ENCODE measurements at places on chromosomes 4 and X.
A peak's percentile ranks its signal among the peaks of the same experiment; 100 is the strongest.

- no peak for DNase-seq
Observed at GRCh38 chr4:158179465-158179864, 6.6 kb upstream of the GASK1B start.

- no peak for DNase-seq
Observed at GRCh38 chr4:3712936-3713335, 53.2 kb upstream of the ADRA2C start.

GRCh38 chr4:115361781-115362180, 248.4 kb upstream of the NDST4 start:
- no peak for DNase-seq

- no peak for DNase-seq
Observed at GRCh38 chr4:6365545-6366086, 96.0 kb downstream of the WFS1 start.

- no peak for DNase-seq
Observed at GRCh38 chr4:5040856-5041620, 10.2 kb upstream of the STK32B start.

- no peak for DNase-seq
Observed at GRCh38 chr4:56212774-56213173, 174.5 kb downstream of the AASDH start.

DNA sequence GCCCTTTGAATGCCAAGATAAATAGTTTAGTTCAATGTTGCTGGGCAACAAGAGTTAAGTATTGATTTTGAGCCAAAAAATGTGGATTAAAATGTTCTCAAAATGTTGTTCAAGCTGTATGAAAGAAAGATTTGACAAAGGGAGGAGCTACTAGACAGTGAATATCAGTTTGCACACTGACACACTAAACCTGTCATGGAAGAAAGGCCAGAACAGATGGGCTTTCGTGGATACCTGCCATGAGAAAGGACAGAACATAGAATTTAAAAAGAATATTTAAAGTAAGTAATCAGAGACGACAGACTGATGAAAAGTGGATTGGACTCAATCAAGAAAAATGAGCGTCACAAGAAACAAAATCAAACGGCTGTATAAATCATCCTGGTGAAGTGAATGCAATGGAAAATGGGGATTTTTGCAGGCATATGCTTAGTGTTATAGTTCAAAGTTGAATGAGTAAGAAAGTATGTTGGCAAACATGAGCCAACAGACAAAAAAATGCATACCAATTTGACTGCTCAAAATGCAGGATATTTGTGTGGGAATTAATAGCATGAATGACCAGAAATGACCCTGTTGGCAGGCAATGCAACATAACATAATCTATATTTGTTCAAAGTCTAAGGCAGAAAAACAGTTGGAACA, 7.4 kb downstream of the PCDH18 start:
- DNase-seq, result no peak

DNA sequence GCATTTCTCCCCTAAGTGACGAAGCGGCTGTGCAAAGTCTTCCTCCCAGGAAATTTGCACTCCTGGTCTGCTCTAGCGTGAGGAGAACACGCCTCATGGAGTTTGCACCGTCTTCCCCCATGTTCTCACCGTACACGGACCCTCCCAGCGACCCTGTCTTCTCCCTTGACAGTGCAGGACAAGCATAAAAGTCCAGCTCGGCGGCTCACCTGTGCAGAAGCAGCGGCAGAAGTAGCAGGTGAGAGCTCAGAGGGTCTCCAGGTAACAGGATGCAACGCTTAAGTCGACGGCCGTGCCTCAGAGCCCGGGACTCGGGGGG, 314 bp downstream of the P2RY8 start:
- DNase-seq, result no peak

DNA sequence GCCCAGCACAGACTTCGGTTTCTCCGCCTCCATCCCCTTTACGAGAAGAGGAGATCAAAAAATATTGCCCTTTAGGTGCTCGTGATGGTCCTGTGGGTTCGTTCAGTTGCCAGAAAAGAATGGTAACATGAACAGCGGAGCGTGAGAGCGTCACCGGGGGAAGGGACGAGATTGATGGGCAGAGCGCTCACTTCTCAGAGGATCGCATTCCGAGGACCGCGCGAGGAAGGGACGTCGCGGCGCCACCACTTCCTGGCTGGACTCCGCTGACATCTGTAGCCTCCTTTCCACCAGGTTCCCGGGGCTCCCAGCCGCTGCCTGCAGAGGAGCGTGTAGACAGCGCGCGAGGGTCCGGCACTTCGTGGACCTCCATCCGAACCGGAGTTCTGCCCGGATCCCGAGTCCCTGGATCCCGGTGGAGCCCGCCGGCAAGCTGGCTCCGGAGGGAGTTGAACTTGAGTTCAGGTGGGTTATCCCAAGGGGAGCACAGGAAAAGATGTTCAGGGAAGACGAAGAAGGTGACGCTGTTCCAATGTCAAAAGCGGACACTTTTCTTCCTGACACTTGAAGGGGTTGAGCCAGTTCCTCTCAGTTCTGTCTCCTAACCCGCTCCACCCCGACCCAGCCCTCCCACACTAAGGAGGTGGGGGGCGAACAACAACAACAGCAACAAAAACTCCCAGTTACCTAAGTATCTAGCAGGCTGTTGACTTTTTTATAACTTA, 484 bp downstream of the GALNTL6 start:
- DNase-seq, result peak; percentile 18

DNA sequence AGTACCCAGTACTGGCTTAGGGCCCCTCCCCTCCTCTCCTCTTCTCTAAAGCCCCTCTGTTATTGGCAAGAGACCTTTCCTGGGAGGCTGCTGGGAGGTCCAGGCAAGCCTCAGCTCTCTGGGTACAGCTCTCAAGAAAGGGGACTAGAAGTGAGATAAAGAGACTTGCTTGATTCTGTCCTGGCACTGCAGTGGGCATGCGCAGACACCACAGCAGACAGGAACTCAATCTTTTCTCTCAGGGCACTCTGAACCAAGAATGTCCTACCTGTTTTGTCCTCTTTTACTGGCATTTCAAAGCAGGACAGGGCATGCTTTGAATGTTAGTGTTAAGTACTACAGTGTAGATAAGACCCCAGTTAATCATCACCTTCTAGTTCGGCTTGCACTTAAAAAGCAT, 74.9 kb downstream of the NYX start:
- DNase-seq, result no peak

GRCh38 chrX:11187001-11187400, 75.9 kb downstream of the HCCS start:
- DNase-seq, result no peak

DNA sequence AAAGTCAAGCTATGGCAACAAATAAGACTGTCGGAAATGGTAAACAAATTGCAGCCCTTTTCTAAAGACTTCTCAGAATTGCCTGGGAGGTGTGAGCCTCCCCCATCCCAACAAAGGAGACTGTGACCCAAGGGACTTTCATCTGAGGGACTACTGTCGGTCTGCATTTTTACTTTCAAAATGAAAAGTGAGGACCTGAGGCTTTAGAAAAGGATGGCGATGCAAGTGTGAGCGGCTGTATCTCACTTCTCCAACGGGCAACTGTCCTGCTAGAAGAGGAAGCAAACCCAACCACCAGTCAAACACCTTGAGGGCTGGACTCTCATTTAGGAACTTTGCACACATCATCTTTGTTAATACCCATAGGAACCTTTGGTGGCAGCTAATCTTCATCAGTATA, 62.6 kb upstream of the CLNK start:
- DNase-seq, result no peak
